ENCODE measurements at places on chromosomes 6 and 20. TPM values are rescaled to one million over a fixed set of nuclear protein-coding genes. Genes with fewer than 3 reads are reported as not detected.

Gene FAM184A
- polyA plus RNA-seq: not detected

Gene DSE
- polyA plus RNA-seq: 3.9 TPM

DNA sequence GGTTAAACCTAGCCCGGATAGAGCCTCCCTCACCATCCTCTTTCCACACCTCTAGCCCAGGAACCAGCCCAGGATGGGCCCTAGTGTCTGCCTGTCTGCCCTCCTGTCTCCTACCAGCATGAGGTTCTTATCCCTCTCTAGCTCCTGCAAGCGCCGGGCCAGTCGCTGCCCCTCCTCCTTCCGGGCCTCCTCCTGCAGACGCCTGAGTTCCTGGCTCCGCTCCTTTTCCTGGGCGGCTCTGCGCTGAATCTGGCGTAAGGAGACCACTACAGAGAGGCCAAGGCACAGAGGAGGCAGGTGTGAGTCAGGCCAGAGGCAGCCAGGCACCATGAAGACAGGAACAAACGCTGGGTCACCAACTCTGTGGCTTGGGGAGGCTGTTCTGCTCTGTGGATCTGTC lies 4.3 kb upstream of the PSORS1C2 start:
- H3K27me3 ChIP-seq: peaks cover 2% of the 10 kb centered on the region
- H3K27ac ChIP-seq: no peak overlapping the region
- no peaks in the 10 kb centered on the region for H3K36me3 ChIP-seq
- no peak overlapping the region for H3K4me3 ChIP-seq

Gene EYS
- not detected for polyA plus RNA-seq

GRCh38 chr20:53343448-53343847 lies 250.2 kb downstream of the ZNF217 start:
- no peak overlapping the region for H3K4me3 ChIP-seq
- no peaks in the 10 kb centered on the region for H3K27me3 ChIP-seq
- H3K4me1 ChIP-seq: no peaks in the 10 kb centered on the region
- no peak overlapping the region for H3K27ac ChIP-seq
- no peak for DNase-seq

GRCh38 chr20:14817101-14817500 lies 479.7 kb upstream of the FLRT3 start:
- H3K27me3 ChIP-seq: peaks cover 2% of the 10 kb centered on the region
- no peaks in the 10 kb centered on the region for H3K4me1 ChIP-seq
- H3K4me3 ChIP-seq: no peak overlapping the region
- H3K36me3 ChIP-seq: no peaks in the 10 kb centered on the region
- no peak for DNase-seq
